Frontal cortex (tissue), 4 donors: ENCODE measurements at places on chromosomes 6 and 20. TPM values are rescaled to one million over a fixed set of nuclear protein-coding genes. Genes with fewer than 3 reads are reported as not detected.

The CLDN20 gene
- not detected for total RNA-seq

The PRPH2 gene
- 6.1 TPM for total RNA-seq

The MTHFD1L gene
- 13.5 TPM for total RNA-seq

The TNFRSF21 gene
- 54.2 TPM for total RNA-seq

The OOEP gene
- not detected for total RNA-seq

The IGF2R gene
- 20.8 TPM for total RNA-seq

The ECHDC1 gene
- total RNA-seq: 49.7 TPM

The KIF13A gene
- total RNA-seq: 16.3 TPM

The ITPR3 gene
- 1.2 TPM for total RNA-seq

The SLC26A8 gene
- 5.7 TPM for total RNA-seq

The CD93 gene
- 10.6 TPM for total RNA-seq

The SSTR4 gene
- total RNA-seq: 0.41 TPM

DNA sequence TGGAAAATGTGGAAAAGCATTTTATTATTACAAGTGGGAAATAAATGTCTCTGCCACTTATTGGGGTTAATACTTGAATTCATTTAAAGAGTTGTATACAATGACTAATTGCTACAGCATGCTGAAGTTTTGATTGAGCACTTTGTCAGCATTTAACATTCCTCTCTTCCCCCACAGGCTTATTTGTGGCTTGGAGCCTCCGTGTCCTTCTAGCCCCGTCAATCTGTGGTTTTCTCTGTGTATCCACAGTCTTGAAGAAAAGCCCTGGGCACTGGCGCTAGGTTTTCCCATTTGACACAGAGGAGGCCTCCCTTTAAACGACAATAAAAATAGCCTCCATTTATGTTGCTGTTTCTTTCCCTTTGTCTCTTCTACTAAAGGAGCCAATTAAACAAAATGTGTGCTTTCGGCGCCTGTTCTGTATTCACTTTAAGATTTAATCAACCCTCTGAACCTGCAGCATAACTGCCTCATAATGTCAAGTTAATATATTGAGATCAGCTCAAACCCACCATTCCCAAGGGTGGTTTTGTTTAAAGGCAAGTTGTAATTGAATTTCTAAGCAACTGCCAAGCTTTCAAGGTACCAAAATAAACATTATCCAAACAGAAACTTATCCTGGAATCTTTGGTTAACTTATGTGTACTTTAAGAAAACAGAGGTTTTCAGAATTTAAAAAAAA, 326.6 kb upstream of the RNF24 start:
- no peak for DNase-seq

DNA sequence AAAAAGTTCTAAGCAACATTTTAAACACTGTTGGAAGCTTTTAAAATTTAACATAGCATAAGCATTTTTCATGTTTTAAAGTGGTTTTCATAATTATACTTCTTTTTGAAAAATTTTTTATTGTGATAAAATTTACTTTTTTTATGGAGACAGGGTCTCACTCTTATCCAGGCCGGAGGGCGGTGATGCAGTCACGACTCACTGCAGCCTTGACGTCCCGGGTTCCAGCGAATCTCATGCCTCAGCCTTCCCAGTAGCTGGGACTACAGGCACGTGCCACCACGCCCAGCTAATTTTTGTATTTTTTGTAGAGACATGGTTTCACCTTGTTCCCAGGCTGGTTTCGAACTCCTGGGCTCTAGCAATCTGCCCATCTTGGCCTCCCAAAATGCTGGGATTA, 46.1 kb upstream of the TULP4 start:
- DNase-seq: no peak

- no peak for DNase-seq
These were observed 72.8 kb downstream of the MAP3K5 start for GRCh38 chr6:136719280-136720044.

DNA sequence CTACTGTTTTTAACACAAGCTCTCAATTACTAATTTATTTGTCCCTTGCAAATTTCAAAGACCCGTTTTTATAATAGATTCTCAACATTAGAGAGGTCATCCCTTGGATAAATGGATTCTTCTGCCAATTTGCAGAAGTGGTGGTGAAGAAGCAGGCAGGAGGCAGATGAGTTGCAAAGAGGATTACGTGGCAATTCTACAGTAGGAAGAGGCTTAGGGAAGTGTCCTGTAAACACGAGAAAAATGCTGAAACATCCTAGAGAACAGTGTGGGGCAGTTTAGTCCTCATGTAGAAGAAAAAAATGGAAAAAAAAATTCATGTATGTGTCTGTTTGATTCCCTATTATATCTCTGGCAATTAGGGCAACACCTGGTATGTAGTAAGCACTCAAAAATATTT, 87.6 kb downstream of the BMP2 start:
- DNase-seq: no peak

DNA sequence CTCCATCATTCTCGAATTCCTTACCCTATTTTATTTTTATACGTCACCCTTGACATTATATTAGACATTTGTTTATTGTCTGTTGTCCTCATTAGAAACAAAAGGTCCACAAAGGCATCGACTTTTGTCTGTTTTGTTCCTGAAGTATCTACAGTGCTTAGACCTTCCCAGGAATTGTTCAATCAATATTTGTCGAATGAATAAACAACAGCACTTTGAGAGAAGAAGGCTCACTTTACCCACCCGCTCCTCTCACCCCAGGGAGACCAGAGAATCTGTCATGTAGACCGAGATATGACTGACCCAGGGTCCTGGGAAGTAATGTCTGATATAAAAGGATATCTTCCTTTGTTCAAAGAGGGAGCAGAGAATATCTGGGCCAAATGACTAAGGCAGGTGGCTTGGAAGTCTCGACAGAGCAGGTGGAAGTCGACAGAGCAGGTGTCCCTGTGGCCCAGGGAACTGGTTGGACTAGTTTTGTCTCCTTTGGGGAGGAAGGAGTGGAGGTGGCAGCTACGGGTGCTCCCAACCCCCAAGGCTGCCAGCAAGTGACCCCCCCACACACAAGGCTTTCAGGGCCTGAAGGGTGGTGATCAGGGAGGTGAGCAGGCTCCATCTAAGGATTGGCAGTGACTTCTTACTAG, 14.8 kb upstream of the CHMP4B start:
- no peak for DNase-seq

DNA sequence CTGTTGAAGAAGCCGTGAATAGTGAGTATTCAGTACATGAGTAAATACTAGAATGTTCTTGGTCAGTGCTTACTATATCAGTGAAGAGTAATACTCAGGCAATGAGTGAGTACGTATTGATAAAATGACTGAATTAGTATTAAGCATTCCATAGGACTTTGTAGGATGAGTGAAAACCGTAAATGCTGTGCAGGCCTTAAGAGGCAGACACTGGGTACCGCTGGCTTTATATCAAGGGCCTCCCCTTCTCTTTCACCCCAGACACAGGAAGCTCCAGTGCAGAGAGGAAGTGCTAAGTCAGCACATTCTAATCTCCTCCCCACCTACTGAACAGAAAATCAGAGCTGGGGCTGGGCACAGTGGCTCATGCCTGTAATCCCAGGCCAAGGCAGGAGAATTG, 24.2 kb downstream of the POFUT1 start:
- no peak for DNase-seq

- no peak for DNase-seq
These were observed 47.2 kb upstream of the SYNDIG1 start for GRCh38 chr20:24422091-24422760.

DNA sequence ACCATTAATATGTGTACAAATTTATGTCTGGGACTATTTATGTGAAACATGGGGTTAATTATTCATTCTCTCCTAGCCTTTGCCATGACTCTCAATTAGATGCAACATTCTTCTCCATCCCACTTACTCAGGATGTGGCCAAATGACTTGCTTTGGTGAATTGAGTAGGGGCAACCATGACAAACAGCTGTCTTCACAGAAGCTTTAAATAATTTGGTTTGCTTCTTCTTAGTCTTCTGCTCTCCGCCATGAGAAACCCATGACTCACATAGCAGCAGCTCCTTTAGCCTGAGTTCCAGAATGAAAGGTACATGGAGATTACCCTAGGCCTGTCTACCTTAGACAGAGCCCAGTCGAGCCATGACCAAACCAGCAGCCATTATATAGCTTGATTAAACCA, 74.7 kb downstream of the FRK start:
- DNase-seq: no peak

DNA sequence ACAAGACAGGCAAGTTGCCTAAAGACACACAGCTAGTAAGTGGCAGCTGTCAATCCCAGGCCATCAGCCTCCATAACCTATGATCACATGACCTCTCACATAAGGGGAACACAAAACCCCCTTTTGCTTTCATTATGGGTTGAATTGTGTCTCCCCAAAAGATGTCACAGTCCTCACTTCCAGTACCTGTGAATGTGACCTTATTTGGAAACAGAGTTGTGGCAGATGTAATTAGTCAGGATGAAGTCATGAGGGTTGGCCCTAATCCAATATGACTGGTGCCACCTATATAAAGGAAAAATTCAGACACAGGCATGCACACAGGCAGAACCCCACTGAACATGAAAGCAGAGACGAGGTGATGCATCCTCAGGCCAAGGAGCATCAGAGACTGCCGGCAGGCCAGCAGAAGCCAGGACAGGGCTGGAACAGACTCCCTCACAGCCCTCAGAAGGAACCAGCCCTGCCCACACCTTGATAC, 33.6 kb downstream of the GFOD1 start:
- DNase-seq: no peak

DNA sequence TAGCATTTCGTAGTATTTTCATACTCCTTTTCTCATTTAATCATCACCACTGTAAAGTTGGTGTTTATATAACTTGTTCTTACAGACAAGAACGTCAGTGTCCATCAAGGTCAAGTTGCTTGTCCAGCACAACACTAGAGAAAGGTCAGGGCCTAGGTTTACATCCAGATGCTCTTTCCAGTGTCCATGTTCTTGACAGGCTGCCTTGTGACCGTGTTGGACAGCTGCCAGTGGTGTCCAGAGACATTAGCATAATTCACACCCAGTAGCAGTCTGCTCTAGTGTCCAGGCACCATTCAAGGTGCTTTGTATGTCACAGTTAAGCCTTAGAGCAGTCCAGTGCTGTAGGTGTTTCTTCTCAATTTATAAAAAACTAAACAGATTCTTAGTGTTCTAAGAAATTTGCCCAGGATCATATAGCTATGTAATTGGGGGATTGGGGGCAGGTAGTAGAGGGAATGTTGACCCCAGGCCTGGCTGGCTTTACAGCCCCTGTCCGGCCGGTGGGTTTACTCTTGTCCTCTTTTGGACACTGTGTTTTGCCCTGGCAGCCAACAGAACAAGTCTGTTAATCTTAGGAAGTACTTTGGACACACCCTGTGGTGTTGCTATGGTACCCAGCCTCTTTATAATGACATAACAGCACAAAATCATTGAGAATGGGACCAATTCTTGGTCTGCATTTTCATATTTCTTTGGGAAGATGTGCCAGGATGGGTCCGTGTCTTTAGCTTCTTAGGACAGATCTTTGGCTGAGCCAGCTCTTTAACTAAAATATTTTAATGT, 8.0 kb downstream of the STK35 start:
- DNase-seq: no peak

DNA sequence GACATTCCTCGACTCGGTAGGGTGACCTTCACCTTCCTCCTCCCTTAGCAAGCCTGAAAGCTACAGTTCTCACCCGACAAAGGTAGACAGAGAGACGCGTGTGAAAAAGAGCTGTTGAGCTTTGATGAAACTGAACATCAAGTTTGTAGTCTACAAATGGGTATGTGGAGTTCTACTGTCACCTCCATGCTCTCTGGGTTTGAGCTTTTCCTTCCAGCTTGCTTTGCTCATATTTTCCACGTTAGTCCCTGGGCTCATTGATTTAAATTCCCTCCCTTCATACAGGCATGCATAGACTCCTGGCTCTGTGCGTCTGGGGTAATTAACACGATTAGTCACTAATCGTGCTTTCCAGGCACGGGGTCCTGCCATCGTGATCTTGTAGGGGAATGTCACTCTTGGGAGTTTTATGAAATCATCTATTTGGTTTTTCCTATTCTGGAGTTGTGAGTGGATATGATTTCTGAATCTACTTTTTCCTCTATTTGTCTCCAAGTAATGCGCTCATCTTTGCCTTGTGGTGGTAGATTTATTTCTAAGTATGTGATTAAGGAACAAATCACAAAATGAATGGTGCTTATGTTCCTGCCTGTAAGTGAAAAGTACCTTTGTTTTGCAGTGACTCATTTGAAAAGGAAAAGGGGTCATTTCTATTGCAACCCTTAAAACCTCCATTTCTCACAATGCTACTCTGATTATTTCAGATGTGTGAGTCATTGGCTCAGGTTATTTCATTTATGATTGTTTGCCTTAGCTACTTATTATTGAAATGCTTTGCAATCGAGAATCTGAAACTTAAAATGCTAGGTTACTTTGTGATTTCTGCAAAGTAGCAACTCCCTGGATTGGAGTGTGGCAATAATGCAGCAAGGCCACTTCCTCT, 154.6 kb downstream of the ZDHHC14 start:
- no peak for DNase-seq

GRCh38 chr20:4617484-4617883, 104.2 kb upstream of the PRND start:
- DNase-seq: no peak

DNA sequence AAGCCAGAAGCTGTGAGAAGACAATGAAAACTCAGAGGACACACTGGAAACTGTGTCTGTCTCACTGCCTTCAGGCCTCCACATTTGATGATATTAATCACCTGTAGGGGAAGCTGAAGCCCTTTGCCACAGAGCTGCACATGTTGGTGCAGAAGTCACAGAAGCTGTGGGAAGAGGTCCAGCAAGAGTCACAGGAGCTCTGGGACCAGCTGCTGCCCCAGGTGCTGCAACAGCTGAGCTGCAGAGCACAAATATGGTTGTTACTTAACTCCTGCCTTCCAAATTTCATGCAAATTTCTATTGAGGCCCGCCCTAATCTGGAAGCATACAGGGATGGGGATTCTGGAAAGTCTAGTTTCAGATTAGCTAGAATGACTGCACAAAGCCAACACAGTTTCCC, 169.3 kb downstream of the OGFRL1 start:
- no peak for DNase-seq

GRCh38 chr6:7112741-7113313, 5.1 kb downstream of the RREB1 start:
- no peak for DNase-seq

DNA sequence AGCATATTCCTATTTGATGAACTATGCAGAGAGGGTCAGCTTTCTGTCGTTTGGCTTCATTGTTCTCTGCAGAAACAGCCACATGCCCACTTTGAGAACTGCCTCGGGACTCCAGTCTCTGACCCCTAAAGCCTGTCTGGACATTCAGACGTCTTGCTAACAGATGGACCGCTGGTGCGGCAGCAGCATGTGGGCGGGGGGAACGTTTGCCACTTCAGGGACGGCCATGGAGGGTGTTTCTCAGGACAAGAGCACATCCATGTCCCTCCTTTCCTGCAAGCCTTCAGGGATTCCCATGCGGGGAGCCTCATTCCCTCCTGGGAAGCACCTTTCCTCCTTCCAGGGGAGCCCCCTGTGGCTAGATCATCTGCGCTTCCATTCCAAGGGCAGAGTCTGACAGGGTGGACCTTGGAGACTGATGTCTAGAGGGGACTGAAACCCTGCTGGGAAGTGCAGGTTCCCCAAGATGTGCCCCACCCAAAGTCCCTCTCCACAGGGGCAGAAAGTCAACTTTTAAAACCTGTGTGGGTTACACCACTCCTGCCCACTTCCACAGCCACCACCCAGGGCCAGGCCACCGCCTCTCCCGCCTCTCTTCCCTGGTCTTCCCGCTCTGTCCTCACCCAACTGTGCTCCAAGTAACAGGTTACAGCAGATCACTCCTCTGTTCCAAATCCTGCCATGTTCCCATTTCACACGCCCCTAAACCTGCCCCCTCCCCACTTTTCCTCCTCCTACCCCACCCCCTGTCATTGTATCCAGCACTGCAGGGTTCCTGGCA, 94.8 kb upstream of the PMEPA1 start:
- no peak for DNase-seq

GRCh38 chr6:152062476-152062875, 255.0 kb downstream of the ESR1 start:
- DNase-seq: no peak

GRCh38 chr6:41785689-41786450, 1.6 kb upstream of the TOMM6 start:
- no peak for DNase-seq
